ENCODE measurements at places on chromosomes 5 and 9. TPM values are rescaled to one million over a fixed set of nuclear protein-coding genes. Genes with fewer than 3 reads are reported as not detected.
A peak's percentile ranks its signal among the peaks of the same experiment; 100 is the strongest.

DNA sequence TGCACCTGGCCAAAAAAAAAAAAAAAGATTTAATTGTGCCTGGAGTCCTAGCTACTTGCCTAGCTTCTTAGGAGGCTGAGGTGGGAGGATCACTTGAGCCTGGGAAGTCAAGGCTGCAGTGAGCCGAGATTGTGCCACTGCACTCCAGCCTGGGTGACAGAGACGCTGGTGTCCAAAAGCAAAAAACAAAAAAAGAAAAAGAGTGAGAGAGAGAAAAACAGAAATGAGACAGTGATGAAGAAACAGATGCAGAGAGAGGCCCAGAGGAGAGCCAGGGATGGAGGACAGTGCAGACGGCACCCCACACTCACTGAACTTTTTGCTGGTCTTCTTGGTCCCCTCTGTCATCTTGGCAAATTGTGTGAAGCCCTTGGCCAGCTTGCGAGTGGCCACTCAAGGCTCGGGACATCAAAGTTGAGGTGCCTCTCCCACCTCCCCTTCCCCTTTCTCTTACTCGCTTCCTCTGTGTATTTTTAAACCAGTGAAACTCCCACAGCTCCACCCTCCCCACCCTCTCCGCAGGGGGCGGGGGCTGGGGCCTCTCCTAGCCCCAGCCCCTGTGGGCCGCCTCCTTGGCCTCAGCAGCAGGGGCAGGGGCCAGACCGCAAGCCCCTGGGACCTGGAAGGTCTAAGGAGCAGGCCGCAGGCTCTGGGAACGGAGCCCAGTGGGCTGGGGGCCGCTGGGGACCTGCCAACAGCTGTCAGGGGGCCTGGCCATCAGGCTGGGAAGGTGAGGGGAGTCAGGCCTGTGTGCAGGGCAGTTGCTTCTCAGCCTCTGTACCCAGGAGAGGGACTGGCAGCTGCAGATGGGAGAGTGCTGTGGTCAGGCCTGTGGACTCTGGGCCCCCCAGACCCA is at the start of gene SH2D3C:
Gene SH2D3C, minus strand, starts transcription at position 387 of the 856 bp plus-strand sequence. Its CDS starts 39 bp downstream, at position 348.
- peak; percentile 69 for DNase-seq

Gene CARD6
- 1.3 TPM for total RNA-seq

Gene OR2S2
- not detected for total RNA-seq

GRCh38 chr5:54610197-54610944 is 92.8 kb downstream of the SNX18 start:
- DNase-seq = peak; percentile 20

Gene LAMC3
- total RNA-seq = 0.69 TPM

GRCh38 chr9:1718836-1719235 is 296.3 kb upstream of the SMARCA2 start:
- no peak for DNase-seq
